ENCODE measurements at places on chromosomes 4 and X. TPM values are rescaled to one million over a fixed set of nuclear protein-coding genes. Genes with fewer than 3 reads are reported as not detected.

Gene ALAS2
- not detected for polyA plus RNA-seq

Gene POF1B
- 0.16 TPM for polyA plus RNA-seq

Gene FGB
- polyA plus RNA-seq = 8.8 TPM

Gene RCHY1
- polyA plus RNA-seq = 7.4 TPM

Gene SATL1
- polyA plus RNA-seq = 0.97 TPM

Gene UGT2B11
- not detected for polyA plus RNA-seq

Data from adrenal gland (tissue), 19 donors.